Cerebellar nuclear complex (tissue), 1 donor: ENCODE measurements at places on chromosomes 16 and 17.

DNA sequence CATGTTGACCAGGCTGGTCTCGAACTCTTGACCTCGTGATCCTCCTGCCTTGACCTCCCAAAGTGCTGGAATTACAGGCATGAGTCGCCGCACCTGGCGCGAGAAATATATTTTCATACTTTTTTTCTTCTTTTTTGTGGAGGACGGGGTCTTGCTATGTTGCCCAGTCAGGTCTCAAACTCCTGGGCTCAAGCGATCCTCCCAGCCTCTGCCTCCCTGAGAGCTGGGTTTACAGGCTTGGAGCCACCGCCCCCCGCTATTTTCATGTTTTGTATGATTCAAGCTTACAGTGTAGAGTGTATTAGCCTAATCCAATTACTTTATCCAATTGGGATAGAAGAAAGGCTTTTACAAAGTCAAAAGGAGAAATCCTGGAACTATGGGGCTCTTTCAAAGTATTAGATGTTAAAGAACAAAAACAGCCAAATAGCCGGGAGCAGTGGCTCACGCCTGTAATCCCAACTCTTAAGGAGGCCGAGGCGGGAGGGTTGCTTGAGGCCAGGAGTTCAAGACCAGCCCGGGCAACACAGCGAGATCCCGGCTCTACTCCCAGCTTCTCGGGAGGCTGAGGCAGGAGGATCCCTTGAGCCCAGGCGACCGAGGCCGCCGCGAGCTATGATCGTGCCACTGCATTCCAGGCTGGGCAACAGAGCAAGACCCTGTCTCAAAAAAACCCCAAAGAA lies 1.4 kb upstream of the MAP1LC3B start:
- no peak for DNase-seq

- no peak for DNase-seq
These were observed 18.6 kb downstream of the GRIN2C start for GRCh38 chr17:74840989-74841666.

DNA sequence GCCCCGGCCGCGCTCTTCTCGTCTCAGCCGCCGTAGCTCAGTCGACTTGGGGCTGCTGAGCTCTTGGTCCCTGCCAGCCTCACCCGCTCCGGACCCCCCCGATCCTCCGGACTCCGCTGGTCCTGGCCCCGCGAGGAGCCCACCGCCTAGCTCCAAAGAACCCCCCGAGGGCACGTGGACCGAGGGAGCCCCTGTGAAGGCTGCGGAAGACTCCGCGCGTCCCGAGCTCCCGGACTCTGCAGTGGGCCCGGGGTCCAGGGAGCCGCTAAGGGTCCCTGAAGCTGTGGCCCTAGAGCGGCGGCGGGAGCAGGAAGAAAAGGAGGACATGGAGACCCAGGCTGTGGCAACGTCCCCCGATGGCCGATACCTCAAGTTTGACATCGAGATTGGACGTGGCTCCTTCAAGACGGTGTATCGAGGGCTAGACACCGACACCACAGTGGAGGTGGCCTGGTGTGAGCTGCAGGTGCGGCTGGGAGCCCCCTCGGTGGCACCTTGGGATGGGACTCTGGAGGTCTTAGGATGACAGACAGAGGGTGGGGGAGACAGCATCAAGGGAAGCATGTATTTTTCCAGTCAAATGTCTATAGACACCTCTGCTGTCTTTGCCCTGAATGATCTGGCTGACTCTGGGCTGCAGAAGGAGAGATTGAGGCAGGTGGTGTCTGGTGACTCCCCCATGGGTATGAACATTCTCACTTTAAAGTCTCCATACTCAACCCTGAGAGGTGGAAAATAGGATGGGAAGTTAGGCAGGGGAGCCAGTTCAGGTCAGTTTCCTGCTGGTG lies 635 bp downstream of the WNK4 start:
- no peak for DNase-seq

- no peak for DNase-seq
These were observed 14.0 kb upstream of the TMEM94 start for GRCh38 chr17:75442168-75443103.

- DNase-seq: no peak
These were observed 994 bp downstream of the CLTC start for GRCh38 chr17:59620518-59621259.

DNA sequence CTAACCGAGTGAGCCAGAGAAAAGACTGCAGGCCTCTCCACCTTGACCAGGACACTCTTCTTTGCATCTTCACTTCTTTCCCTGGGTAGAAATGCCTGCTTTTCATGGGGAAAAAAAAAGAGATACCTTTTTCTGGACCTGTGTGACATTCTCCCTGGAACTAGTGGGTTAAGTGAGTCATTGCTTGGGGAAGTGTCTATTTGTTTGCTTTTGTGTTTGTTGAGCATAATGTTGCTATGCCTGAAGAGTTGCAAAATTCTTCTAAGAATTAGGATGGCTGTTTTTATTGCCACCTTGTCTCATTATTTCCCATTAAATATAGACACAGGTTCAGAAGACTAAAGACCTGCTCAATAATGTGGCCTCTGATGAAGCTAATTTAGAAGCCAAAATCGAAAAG lies 18.8 kb downstream of the CLUAP1 start:
- DNase-seq: no peak

DNA sequence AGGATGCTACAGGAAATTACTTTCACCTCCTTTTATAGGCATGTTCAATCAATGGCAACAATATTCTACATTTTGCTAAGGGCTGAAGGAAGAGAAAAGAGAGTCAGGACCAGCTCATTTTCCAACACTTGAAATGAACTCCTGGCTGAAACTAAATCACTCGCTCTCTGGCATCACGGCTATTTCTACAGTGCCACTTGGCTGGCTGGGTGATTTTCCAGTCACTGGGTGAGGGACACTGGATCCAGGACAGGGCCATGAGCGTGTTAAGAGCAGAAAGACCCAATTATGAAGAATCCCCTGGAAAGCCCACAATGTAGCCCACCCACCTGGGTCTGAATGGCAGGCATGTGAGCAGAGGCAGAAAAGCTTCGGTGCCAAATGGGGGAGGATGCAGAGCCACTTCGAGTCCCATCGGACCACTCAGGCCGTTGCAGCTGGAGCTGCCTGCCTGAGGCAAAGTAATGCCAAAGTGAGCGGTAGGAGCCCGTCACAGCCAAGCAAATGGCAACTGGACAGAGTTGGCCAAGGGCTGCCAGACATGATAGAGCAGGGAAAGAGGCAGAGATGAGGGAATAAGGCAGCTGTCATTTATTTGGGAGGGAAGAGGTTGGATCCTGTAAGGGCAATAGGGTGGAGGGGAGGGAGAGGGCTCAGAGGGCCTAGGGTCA lies 246.2 kb downstream of the STX8 start:
- no peak for DNase-seq

DNA sequence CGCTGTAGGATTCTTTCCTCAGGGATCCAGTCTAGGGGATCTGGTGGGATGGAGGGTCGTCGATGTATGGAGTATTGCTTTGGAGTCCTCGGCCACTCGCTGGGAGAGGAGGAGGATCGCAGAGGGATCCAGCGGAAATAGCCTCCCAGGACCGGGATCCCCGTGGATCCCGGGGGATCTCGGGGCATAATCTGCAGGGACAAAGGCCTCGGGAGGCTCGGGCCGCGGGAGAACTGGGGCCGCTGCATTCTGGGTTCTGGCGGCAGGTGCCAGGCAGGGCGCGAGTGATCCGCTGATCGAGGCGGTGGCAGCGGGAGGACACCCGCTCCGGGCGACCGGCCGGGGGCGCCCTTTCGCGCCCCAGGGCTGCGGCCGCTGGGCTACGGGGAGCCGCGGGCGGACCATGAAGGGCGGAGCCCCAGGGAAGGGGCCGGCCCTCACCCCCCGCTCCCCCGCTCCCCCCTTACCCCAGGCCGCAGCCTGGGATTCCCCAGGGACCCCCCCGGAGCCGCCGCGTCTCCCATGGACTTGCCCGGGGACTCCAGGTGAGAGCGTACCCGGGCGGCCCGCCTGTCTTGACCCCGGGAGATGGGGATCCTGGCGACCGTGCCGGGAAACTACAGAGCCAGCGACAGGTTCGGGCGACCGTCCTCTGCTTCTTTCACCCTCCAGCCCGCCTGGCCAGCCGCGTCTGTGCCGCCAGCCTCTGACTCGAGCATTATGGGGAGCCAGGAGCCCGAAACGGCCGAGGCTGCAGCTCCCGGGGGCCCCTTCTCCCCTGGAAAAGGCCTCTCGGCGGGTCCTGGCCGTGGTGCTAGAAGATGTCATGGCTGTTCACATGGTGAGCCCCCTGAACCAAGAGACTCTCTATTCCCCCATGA lies 604 bp downstream of the PRR14 start:
- DNase-seq: no peak

DNA sequence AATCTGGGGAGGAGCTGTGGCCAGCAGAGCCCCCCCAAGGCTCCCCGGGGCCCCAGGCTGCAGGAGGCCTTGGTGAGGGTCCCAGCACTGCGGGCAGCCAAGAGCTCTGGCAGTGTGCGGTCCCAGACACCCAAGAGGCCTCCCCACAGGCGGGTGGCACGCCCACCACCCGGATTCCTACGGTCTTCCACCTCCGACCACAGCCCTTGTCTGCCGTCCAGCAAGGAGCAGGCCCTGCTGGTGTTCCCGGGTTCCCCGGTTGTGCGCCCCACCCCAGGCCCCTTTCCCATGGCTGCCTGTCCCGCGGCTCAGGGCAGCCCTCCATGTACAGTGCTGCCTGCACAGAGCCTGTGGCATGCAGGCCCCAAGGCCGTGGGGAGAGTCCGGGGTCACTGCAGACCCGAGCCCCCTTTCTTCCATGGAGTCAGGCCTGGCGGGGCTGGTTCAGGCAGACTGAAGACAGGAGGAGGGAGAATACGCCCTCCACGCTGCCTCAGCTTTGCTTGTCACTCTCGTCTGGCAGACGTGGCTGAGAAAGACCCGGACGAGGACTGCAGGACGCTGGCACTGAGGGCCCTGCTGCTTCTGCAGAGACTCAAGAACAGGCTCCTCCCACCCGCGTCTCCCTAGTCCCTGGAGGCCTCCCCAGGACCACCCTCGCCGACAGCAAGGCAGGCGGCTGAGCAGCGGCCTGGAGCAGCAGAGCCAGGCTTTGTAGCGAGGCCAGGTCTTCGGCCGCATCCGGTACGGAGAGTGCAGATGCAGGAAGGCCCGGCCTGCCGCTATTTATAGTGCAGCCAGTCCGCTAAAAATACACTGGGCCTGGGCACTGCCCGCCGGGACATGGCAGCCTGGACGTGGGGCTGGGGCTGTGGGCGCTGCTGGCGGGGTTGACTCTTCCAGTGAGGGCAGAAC lies 16.4 kb downstream of the TELO2 start:
- DNase-seq: peak; percentile 31

DNA sequence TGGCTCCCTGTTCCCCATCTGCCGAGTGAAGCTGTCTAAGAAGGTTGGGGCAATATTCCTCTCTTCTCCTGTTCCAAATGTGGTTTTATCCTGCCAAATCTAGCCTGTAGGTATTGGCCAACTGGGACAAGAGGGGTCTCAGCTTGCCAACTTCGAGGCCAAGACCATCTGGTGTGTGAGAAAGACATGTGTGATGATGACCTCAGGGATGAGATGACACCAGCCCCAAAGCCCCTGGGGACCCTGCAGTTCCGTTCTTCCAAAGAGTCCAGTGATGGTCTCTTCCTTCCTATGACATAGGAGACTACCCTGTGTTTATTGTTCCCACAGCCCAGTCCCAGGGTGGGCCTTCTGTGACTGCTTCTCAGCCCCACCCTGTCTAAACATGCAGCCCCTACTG lies 34.8 kb upstream of the ADAMTS18 start:
- peak; percentile 100 for DNase-seq

DNA sequence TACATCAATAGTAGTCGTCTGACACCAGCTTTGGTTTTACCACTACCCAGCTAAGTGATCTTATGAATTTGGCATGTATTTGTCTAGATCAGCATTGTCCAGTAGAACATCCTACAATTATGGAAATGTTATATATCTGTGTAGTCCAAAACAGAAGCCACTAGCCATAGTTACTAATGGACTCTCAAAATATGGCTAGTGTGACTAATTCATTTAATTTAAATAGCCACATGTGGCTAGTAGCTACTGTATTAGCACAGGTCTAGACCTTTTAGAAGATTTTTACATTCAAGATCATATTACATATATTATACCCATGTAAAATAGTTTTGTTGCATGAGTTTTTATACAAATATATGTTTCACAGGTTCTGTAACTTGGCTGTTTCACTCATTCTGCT lies 27.0 kb upstream of the NFAT5 start:
- DNase-seq: no peak

- no peak for DNase-seq
These were observed 15.7 kb upstream of the CBX8 start for GRCh38 chr17:79812353-79813258.

- DNase-seq: no peak
These were observed 47.1 kb downstream of the RPTOR start for GRCh38 chr17:80591788-80592187.

GRCh38 chr17:37605081-37605480 lies 4.1 kb downstream of the SYNRG start:
- DNase-seq: no peak

- DNase-seq: no peak
These were observed 129.7 kb downstream of the MSI2 start for GRCh38 chr17:57385975-57386374.

- DNase-seq: no peak
These were observed at the start of gene ANKRD13B for GRCh38 chr17:29592850-29593551. Gene ANKRD13B, plus strand, starts transcription at chr17:29593132. Its CDS starts 490 bp downstream, at chr17:29593622.

- no peak for DNase-seq
These were observed 15.7 kb downstream of the CCDC43 start for GRCh38 chr17:44673893-44674292.

DNA sequence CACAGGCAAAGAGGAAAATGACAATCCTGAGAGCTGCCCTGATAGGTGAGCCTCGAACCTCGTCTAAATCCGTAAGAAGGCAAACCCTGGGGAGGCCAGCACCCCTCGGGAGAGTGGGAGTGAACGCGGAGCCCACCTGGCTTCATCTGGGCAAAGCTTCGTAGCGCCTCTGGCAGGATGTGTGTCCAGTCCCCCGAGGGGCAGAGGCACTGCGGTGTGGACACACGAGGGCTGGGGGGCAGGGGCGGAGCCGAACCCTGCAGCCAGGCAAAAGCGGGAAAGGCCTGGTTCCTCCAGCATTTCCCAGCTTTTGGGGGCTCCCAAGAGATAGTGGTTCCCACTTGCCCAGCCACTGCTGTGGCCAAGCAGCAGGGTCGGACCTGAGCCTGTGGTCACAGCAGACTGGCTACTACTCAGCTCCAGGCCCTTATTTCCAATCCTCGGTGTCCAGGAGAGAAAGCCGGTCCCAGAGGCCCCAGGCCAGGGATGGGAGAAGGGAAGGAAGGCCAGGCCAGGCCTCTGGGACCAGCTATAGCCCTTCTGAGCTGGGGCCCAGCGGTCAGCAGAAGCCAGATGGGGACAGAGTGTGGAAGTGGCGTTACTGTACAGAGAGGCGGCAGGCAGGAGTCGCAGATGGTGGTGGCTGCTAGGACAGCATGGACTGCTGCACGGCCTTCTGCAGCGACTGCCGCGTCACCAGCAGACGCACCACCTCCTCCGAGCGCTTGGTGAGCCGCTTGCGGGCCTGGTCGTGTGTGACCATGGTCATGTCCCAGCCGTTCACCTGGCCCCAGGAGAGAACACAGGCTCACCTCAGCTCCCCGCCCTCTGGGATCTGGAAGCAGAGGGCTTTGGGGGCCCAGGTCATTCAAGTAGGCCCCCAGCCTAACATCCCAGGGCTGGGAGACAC lies 5.0 kb downstream of the TAX1BP3 start:
- no peak for DNase-seq

- DNase-seq: no peak
These were observed 2.3 kb downstream of the TPSG1 start for GRCh38 chr16:1222553-1223354.
